GM12878 (cell line): ENCODE measurements at places on chromosomes 5 and 9. TPM values are rescaled to one million over a fixed set of nuclear protein-coding genes. Genes with fewer than 3 reads are reported as not detected.

Gene CCDC187
- total RNA-seq, result 0.08 TPM in 1 of 2 replicates, not detected in the other

Gene KCNMB1
- total RNA-seq, result 3.5 and 3.8 TPM in 2 replicates

Gene NR6A1
- 8.7 and 9.2 TPM in 2 replicates for total RNA-seq

DNA sequence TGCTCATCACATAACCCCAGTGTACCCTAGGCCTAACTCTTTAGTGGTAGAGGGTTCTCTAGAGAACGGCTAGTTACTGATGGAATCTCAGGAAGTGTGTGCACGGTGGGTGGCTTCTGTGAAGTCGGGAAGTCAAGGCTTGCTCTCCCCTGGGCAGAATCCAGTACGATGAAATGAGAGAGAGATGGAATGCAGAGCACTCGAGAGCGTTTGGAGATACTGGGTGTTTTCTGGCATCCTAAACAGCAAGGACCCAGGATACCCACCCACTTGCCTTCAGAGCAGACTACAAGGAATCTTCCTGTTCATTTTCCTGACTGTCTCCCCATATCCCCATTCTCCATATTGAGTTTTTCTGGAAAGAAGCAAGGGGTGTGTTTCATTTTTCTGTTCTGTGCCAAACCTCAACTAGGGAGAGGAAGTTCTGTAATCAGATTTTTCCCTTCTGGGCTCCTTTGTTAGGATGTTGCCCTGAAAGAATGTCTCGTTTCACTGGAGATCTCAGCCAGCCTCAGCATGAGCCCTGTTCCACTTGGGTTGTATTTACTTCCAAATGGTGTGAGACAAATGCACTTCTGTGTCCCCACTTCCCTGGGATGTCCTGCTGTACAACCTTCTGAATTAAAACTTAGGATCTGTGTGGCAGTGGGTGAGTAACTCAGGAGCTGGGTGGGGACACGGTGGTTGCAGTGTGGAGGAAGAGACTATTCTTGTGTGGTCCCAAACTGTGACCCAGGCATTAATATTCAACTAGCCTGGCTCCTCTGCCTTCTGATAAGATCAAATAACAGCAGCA is 108.9 kb upstream of the SPRY4 start:
- DNase-seq, result no peak
- H3K36me3 ChIP-seq, result no peaks in the 10 kb centered on the region
- no peak overlapping the region for H3K27ac ChIP-seq

DNA sequence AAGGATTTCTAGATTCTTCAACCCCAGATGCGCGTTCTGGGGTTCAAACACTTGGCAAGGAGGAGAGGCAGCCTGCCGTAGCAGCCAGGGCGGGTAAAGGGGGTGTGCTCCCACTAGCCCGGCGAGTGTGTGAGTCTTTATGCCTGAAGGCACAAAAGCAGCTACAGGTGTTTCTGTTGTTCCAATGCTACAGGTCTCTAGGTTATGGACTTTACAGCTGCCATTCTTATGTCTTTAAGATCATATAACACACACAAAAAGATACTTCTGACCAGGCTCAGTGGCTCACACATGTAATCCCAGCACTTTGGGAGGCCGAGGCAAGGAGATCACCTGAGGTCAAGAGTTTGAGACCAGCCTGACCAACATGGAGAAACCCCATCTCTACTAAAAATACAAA is 133.6 kb upstream of the RETREG1 start:
- DNase-seq, result no peak
- no peaks in the 10 kb centered on the region for H3K4me1 ChIP-seq

- no peaks in the 10 kb centered on the region for H3K27me3 ChIP-seq
- DNase-seq, result no peak
- no peak overlapping the region for H3K27ac ChIP-seq
- no peaks in the 10 kb centered on the region for H3K36me3 ChIP-seq
- H3K4me3 ChIP-seq, result no peak overlapping the region
Measured at GRCh38 chr9:110815361-110815760, 146.8 kb downstream of the MUSK start.

DNA sequence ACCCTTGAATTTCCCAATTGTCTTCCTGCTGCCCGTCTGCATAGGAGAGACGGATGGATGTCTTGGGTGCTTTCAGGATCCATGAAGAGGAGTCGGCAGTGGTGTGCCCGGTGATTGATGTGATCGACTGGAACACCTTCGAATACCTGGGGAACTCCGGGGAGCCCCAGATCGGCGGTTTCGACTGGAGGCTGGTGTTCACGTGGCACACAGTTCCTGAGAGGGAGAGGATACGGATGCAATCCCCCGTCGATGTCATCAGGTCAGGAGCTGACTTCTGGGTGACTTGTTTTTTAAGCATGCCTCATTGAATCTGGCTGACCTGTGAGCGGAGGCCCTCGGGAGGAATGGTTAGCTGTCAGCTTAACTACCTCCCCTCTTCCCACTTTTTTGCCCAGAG is 24.2 kb downstream of the GALNT12 start:
- no peaks in the 10 kb centered on the region for H3K27me3 ChIP-seq
- no peak overlapping the region for H3K4me3 ChIP-seq
- H3K36me3 ChIP-seq, result no peaks in the 10 kb centered on the region
- H3K4me1 ChIP-seq, result no peaks in the 10 kb centered on the region
- H3K27ac ChIP-seq, result no peak overlapping the region
- no peak for DNase-seq

DNA sequence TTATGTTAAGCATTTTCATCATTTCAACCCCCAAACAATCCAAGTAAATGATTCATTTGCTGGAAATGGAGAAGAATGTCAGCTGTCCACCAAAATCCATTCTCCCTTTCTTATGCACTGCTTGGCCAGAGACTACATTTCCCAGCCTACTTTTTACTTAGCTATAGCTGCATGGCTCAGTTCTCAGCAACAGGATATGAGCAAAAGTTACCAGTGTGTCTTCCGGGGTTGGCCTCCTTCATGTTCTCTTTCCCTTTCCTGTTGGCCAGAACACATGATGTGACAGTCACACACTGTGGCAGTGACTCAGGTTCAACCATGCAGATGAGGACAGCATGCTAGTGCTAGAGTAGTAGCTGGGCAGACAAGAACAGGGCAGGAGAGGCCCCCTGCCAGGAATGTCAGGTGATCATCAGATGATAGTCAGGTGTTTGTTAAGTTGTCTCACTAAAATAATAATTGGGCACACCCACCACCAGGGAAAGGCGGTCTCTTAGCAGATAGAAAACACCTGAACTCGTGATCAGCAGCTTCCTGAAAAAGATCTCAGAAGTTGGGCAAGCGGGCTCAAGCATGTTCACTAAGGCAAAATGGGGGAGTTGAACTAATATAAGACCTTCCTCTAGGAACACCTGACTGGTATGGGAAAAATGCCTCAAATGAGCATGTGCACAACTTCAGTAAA is 12.2 kb downstream of the GPR150 start:
- DNase-seq, result no peak
- peaks cover 8% of the 10 kb centered on the region; the same call in 1 of the 2 replicates for H3K4me1 ChIP-seq
- no peaks in the 10 kb centered on the region for H3K27me3 ChIP-seq
- no peak overlapping the region for H3K4me3 ChIP-seq

- H3K36me3 ChIP-seq, result no peaks in the 10 kb centered on the region
- H3K27me3 ChIP-seq, result no peaks in the 10 kb centered on the region
- no peak for DNase-seq
- H3K27ac ChIP-seq, result no peak overlapping the region; the same call in 1 of the 2 replicates
- no peak overlapping the region for H3K4me3 ChIP-seq
Measured at GRCh38 chr5:181156758-181157157, 9.4 kb downstream of the OR2V2 start.

GRCh38 chr5:132090107-132090506 is 16.5 kb downstream of the CSF2 start:
- H3K4me1 ChIP-seq, result peaks cover 7% of the 10 kb centered on the region
- H3K36me3 ChIP-seq, result no peaks in the 10 kb centered on the region
- no peak overlapping the region for H3K27ac ChIP-seq
- no peak for DNase-seq

GRCh38 chr9:123105490-123105889 is 72.0 kb downstream of the GPR21 start:
- DNase-seq, result no peak
- H3K27me3 ChIP-seq, result no peaks in the 10 kb centered on the region

GRCh38 chr5:56751572-56752313 is 63.6 kb upstream of the MAP3K1 start:
- no peaks in the 10 kb centered on the region for H3K36me3 ChIP-seq
- no peak overlapping the region for H3K4me3 ChIP-seq
- no peaks in the 10 kb centered on the region for H3K27me3 ChIP-seq

GRCh38 chr5:1785984-1786383 is 13.7 kb downstream of the MRPL36 start:
- H3K36me3 ChIP-seq, result no peaks in the 10 kb centered on the region
- H3K27me3 ChIP-seq, result no peaks in the 10 kb centered on the region
- no peak overlapping the region for H3K4me3 ChIP-seq
- peaks cover 55% of the 10 kb centered on the region for H3K4me1 ChIP-seq
